ENCODE measurements at places on chromosomes 16 and 17.

GRCh38 chr17:63291258-63291657 is 154.8 kb downstream of the CYB561 start:
- no peak for DNase-seq

DNA sequence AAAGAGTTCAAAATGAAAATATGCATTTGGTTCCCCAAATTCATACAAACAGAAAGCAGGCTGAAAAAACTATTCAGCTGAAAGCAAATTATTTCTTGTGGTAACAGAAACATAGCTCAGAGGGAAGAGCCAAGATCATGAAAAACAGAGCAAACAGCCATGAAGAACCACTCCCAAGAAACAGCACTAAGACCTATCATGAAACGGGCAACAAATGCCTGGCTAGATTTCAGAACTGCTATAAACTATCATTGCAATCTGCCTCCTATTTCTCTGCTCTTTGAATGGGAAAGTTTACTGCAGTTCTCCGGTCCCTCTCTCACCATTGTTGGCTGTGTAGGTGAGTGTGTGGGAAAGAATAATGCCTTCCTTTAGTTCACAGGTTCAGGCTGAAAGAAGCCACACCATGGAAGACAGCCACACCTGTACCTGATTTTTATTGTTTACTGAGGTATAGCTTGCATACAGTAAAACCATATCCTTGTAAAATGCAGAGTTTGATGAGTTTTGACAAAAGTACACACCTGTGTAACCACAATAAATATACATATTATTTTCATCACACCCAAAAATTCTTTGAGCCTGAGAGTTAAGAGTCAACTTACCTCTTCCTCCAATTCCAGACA is 48.2 kb downstream of the CEP112 start:
- no peak for DNase-seq

DNA sequence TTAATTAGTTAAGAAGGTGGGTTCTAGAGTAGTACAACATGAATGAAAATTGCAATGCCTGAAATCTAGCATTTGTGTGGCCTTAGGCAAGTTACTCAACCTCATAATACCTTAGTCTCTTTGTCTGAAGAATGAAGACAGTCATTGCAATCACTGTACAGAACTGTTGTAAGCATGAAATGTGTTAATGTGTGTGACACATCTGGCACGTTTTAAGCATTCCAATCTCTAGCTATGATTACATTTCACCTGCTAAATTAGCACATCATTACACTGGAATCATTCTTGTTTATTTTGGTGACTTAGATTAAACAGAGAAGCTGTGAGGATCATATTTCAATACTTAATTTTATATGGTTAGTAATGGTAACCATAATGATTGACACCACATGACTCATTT is 629.7 kb upstream of the KIF2B start:
- no peak for DNase-seq

- DNase-seq = no peak
Measured at GRCh38 chr16:27152121-27152520, 51.2 kb upstream of the KDM8 start.

DNA sequence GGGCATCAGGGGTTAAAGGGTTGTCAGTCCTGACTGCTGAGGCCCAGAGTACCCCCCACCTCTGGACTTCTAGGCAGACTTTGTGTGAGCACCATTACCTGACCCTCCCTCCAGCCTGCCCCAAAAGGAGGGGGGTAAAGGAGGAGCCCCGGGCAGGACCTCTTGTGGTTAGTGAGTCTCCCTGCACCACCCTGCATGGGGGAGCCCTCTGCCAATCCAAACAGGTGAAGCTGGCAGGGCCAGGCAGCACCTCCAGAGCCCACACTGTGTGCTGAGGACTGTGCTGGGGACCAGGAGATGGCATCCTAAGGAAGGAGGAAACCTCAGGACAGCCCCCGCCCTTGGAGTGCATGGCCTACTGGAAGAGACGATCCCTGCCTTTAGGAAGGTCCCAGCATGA is 2.6 kb upstream of the KRT14 start:
- DNase-seq = no peak

- DNase-seq = no peak
Measured at GRCh38 chr17:63555500-63556156, 5.4 kb downstream of the DCAF7 start.

- DNase-seq = no peak
Measured at GRCh38 chr17:60371818-60372510, 20.0 kb downstream of the USP32 start.

DNA sequence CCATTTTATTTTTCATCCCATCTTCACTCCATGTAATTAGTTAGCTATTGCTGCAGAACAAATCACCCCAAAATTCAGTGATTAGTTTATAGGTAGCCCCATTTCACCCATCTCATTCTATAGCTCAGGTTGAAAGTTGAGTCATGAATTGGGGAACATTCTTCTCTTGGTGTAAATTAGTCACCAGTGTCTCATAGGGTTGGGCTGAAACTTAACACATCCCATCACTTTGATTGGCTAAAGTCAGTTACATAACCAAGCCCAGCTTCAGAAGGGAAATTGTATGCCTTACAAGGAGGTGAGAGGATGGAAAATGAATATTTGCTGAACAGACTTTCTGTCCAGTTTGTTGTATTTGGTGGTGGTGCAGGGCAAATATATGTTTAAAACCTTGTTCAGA is 477.5 kb downstream of the WWOX start:
- no peak for DNase-seq

- no peak for DNase-seq
Measured at GRCh38 chr17:70190959-70191805, 21.9 kb downstream of the KCNJ2 start.

- DNase-seq = no peak
Measured at GRCh38 chr17:4537451-4538235, 17.5 kb downstream of the MYBBP1A start.

DNA sequence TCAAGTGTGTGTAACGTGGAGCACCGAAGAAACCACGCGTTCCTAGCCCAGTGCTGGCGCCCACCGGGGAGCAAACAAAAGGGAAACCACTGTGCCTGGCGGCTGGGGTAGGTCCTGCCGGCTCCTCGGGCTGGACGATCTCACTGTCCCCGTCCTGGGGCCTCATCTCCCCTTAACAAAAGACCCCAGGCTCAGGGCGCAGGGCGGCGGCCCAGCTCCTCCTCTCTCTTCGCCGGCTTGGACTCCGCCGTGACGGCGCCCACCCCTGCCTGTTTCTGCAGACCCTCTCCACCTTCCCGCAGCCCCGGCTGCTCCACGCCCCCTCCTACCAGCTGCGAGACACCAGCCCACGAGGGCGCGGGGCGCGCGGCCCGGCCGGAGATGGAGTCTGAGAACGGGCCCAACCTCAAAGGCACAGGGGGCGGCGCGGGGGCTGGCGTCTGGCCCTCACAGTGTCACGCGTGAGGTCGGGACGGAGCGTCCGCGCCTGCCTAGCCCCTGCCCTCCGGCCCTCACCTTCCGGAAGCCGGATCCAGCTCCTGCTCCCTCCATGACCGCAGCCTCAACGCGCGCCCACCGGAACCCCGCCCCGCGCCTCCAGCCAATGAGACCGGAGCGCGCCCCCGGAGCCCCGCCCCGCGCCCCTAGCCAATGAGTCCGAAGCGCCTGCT is at the start of gene CENPX:
CENPX (minus strand) TSS at position 569 of the 671 bp plus-strand sequence; CDS start at position 552, 17 bp downstream.
- no peak for DNase-seq

- no peak for DNase-seq
Measured at GRCh38 chr17:67283731-67284516, 38.9 kb upstream of the HELZ start.

DNA sequence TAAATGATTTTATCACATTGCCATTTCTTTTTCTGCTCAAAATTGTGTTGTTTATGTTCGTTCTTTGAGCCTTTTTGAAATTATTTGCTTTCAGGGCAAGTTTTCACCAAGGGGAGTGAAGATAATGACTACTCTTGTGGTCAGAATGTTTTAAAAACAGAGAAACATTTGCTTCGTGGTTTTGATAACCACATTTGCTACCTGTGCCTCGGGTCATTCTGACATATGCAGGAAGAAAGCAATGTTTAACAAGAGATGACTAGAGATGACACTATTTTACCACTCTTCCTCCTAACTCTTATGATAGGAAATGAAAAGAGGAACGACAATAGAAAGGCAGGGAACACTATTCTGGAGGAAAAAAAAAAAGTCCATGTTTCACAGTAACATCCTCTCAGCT is 1496.5 kb upstream of the GOT2 start:
- no peak for DNase-seq

DNA sequence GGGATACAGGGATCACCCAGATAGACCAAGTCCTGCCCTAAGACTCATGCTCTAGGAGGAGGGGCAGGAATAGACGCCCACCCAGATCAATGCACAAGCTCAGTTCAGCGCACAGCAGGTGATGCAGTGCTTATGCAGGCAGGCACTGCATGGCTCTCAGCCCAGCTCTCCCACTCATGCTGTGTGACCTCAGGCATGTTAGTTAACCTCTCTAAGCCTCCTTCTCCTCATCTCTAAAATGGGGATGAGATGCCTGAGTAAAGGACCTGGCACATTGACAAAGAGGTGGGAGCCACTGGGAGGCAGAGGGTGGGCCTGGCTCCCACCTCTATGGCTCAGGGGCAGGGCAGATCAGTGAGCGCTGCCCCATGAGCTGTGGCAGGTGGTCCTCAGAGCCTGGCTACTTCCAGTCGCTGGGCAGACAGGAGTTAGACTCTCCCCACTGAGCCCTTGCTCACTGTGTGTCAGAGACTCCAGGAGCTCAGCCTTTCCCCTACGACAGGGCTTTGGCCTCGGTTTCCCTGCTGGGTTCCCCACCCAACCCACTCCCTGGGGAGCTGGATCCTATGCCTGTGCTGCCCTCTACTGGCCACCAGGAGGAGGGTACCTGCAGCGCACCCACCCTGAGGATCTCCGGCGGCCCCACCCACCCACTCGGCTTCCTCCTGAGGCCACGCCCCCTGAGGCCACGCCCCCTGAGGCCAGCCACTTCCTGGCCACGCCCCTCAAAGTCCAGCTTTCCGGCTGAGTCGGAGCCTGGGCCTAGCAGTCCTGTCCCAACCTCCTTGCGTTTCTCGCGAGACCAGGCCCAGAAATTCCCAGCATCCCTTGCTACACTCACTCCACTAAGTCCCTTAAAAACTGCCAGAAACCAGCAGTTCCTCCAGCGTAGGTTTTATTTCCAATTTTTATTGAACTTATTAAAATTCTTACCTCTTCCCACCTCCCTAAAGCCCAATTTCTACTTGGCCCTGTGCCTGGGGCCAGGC is 196.1 kb downstream of the GSG1L start:
- DNase-seq = no peak

DNA sequence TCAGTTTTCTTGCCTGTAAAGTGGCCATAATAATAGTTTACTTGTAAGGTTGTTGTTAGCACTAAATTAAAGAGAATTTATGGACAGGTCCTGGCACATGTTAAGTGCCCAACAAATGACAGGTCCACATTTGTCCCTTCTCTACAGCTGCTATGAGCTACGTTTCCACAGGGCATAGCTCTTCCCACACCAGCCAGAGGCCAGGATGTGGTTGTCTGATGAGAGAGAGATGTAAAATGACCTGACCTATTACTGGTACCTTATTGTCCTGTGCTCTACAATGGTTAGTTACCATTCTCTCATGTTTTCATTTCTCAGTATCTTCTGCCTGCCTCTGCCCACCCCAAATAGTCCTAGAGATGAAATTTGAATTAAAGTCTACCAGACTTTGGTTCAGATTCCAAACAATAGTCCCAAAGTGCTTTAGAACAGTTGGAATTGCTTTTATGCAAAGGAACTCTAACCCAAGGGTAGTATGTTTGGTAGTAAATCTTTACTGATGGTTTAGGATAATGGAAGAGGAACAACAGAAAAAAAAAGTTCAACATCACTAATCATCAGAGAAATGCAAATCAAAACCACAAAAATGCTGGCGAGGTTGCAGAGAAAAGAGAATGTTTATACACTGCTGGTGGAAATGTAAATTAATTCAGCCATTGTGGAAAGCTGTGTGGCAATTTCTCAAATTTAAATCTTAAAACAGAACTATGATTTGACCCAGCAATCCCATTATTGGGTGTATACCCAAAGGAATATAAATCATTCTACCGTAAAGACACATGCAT is 57.1 kb upstream of the ANKFN1 start:
- DNase-seq = no peak

DNA sequence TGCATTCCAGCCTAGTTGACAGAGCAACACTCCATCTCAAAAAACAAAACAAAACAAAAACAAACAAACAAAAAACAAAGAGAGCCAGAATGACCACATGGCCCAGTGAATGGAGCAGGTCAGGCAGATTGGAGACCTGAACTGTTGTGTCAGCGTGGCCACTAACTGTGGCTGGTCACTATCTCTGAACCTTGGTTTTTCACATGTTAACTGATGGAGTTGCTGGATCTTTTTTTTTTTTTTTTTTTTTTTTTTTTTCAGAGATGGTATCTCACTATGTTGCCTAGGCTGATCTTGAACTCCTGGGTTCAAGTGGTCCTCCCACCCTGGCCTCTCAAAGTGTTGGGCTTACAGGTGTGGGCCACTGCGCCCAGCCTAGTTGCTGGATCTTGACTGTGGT is 31.8 kb downstream of the RHBDL3 start:
- no peak for DNase-seq

GRCh38 chr17:33709881-33710280 is 416.8 kb upstream of the ASIC2 start:
- no peak for DNase-seq

DNA sequence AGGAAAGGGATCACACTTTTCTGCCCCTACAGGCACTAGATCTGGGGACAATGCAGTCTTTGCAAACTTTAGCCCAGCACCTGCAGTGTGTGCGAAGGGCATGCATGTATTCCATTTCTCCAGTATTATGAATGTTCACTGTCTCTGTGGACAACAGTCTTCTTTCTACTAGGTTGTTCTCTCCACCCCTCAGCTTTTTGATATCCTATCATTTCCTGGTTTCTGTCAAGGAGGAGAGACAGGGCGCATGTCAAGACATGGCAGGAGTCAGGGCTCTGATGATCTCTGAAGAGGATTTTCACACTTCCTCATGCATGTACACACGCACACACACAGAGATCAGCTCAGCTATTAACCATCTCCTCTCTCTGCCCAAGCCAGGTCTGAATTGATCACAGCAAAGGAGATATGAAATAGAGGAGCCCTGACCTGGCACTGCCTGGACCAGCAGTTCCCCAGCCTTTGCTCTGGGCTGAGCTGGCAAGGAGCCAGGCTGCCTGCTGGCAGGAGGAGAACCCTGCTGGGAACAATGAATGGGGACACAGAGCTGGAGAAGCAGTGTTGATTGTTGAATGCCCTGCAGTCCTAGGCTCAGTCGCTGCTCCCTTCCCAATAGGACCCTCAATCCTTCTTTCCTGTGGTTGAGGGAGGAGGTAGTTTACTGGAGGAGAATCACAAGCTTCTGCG is 2.6 kb downstream of the GPR179 start:
- DNase-seq = no peak

- no peak for DNase-seq
Measured at GRCh38 chr17:67452681-67453554, 75.8 kb downstream of the PITPNC1 start.

DNA sequence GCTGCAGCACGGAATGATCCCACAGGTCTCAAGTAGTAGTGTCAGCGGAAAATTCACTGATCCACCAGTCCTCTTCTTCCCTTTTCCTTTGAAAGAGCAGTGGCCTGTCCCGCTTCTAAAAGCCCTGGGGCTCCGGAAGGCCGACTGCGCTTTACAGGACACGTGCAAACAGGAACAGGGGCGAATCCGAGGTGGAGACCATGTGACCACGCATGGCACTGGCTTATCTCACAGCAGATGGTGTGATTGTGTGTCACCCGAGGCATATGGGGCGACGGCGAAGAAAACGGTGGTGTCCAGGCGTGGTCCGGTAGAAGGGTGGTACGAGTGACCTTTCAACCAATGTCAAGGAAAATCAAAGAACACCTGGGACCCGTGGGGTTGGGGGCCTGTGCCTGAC is 12.0 kb upstream of the KCNJ18 start:
- no peak for DNase-seq
